ENCODE measurements at places on chromosomes 7 and 10. TPM values are rescaled to one million over a fixed set of nuclear protein-coding genes. Genes with fewer than 3 reads are reported as not detected.

The MTPN gene
- 73.6 TPM for polyA plus RNA-seq

The SPDYE1 gene
- polyA plus RNA-seq = not detected

The COL13A1 gene
- polyA plus RNA-seq = not detected

The SLC13A1 gene
- not detected for polyA plus RNA-seq

The TRIM4 gene
- polyA plus RNA-seq = 8.5 TPM

The LRRC72 gene
- not detected for polyA plus RNA-seq

The PNLIPRP2 gene
- polyA plus RNA-seq = not detected

The CPED1 gene
- polyA plus RNA-seq = 30.0 TPM

The TMEM140 gene
- 2.9 TPM for polyA plus RNA-seq

The SEMA3D gene
- polyA plus RNA-seq = not detected

The LEP gene
- 0.13 TPM for polyA plus RNA-seq

The RTKN2 gene
- polyA plus RNA-seq = not detected

The CAMK2B gene
- polyA plus RNA-seq = not detected

The MALSU1 gene
- 41.4 TPM for polyA plus RNA-seq

The PPP1R17 gene
- polyA plus RNA-seq = 2.0 TPM

The TMEM178B gene
- polyA plus RNA-seq = not detected

The ETV1 gene
- polyA plus RNA-seq = not detected

The CYP3A7 gene
- not detected for polyA plus RNA-seq

The GRB10 gene
- polyA plus RNA-seq = 1.3 TPM

The OR6B1 gene
- not detected for polyA plus RNA-seq

The KCNMA1 gene
- polyA plus RNA-seq = not detected

The FGFBP3 gene
- polyA plus RNA-seq = 0.30 TPM

The ERVW-1 gene
- not detected for polyA plus RNA-seq

The PHYHIPL gene
- polyA plus RNA-seq = not detected

The GPER1 gene
- polyA plus RNA-seq = 10.0 TPM

The LIPN gene
- polyA plus RNA-seq = 8.9 TPM

The SYNPO2L gene
- polyA plus RNA-seq = not detected

The ITPRIP gene
- 27.5 TPM for polyA plus RNA-seq

The HOXA10 gene
- 3.2 TPM for polyA plus RNA-seq

The LRRC18 gene
- polyA plus RNA-seq = not detected

The GPR26 gene
- polyA plus RNA-seq = not detected

The NUTM2A gene
- polyA plus RNA-seq = 1.5 TPM

The LIPF gene
- not detected for polyA plus RNA-seq

The RBP4 gene
- 0.64 TPM for polyA plus RNA-seq

The CPA4 gene
- polyA plus RNA-seq = not detected

The CTAGE4 gene
- polyA plus RNA-seq = not detected

The OGDHL gene
- polyA plus RNA-seq = not detected

The SPOCK2 gene
- 0.20 TPM for polyA plus RNA-seq

The RET gene
- polyA plus RNA-seq = 0.39 TPM

The SAMD9L gene
- 18.6 TPM for polyA plus RNA-seq

The GDF2 gene
- not detected for polyA plus RNA-seq

The WIPF3 gene
- not detected for polyA plus RNA-seq

The GIMAP6 gene
- polyA plus RNA-seq = 57.0 TPM

The PLA2G12B gene
- polyA plus RNA-seq = not detected

The PRSS37 gene
- polyA plus RNA-seq = not detected

Measured in CD14-positive monocyte (primary cell).